Coronary artery (tissue), 2 donors: ENCODE measurements at places on chromosomes 16 and 17.

DNA sequence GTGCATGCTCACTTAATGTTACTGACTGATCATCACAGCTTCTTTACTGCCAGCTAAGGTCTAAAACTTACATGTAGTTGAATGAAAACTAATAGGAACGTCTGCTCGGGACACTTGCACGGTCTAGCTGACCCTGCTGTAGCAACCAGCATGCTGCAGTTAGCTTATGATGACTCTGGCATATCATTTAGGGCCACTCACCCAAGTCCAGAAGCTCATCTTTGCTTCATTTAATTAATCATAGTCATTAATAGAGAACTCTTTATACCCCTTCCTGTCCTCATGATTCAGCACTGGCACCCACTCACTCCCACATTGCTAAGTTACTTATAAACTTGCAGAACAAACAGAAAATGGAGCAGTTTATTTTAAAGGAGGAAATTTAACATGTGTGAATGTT is 136.3 kb downstream of the NLK start:
- no peak for DNase-seq

DNA sequence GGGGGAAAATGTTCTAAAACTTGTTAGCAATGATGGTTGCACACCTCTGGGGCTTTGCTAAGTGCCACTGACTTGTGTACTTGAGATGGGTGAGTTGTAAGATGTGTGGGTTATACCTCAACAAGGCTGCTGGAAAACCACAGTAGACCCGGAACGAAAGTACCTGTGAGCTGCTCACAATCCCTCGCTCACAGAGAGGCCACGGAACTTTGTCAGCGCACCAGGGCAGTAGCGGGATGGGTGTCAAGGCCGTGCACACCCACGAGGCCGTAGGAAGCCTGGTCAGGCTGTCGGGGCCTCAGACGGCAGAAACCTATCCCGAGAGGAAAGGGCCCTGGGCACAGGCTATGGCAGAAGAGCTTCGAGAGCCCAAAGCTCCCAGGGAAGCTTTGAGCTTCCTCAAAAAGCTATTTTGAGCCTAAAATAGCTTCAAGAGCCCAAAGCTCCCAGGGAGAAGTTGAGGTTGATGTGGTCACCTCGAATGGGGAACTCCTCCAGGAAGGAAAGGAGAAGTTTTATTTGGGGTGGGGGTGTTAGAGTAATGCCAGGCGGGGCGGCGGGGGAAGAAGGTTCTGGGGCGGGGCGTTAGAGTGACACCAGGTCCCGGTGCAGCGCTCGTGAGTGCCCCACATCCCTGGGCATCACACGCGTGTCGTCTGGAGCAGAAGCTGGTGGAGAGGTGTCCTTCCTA is 19.0 kb downstream of the CBFA2T3 start:
- no peak for DNase-seq

GRCh38 chr16:23952128-23952970 is 116.6 kb downstream of the PRKCB start:
- DNase-seq, result peak; percentile 26

DNA sequence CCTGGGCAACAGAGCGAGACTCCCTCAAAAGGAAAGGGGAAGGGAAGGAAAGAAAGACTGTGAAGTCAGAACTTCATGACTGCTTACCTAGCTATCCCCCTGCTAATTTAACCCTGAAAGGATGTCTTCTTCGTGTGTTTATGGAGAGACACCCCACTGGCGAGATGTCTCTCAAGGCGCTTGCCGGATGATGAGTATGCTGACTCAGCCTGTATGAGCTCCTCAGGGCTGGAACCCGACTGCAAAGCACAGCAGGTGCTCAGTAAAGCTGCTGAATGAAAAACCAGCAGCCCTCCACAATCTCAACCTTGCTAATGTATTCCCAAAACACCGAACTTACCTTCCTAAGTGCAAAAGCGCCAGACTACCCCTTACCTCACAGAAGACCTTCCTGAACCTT is 2.3 kb downstream of the ANKFY1 start:
- no peak for DNase-seq

DNA sequence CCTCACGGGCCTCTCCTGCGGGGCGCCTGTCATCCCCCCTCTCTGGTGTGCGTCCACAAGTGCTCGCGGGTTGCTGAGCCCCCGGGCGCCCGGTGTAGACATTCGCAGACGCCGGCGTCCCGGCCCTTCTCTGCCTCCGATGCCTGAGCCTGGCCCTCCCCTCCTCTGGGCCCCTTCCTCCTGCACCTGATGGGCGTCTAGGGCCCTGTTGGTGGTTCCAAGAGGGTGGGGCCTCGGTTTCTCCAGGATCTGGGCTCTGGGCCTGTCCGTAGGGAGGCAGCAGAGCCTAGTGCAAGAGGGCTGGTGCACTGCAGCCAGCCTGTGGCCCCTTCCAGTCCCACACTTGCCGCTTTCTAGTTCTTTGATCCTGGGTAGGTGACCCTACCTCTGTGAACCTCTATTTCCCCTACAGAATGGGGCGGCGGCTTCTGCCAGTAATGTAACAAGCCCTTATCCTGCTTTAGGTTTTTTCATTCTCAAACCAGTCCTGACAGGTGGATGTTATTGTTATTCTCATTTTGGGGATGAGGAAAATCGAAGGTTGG is 623 bp downstream of the E4F1 start:
- DNase-seq, result no peak

DNA sequence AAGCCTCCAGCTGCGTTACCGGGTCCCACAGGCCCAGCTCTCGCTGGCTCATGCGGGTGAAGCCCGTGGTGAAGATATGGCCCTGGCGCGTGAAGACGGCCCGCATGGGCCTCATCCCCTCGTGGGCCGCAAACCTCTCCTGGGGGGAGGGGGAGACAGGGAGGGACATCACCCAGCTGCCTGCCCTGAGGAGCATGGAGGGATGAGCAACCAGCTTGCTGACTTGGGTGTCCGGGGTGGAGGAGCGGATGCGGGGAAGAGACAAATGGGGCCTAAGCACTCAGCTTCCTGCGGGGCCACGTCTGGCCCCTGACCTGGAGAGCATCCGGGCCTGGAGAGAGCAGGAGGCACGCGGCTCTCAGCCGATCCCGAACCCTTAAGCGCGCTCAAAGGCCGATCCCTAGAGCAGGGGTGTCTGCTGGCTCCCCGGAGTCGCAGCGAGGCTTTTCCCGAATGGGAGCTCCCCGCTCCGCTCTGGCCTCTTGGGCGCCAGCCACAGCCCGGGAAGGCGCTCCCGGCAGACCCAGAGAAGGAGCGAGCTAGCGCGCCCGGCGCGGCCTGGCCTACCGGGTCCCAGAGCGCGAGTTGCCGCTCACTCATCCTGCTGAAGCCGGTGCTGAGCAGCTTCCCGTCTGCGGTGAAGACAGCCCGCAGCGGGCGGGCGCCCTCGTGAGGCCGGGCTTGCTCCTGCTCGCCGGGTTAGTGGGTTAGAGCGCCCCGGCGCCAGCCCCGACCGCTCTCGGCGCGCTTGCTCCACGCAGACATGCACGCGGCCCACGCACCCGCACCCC is 5.0 kb downstream of the CORO6 start:
- DNase-seq, result peak; percentile 76

DNA sequence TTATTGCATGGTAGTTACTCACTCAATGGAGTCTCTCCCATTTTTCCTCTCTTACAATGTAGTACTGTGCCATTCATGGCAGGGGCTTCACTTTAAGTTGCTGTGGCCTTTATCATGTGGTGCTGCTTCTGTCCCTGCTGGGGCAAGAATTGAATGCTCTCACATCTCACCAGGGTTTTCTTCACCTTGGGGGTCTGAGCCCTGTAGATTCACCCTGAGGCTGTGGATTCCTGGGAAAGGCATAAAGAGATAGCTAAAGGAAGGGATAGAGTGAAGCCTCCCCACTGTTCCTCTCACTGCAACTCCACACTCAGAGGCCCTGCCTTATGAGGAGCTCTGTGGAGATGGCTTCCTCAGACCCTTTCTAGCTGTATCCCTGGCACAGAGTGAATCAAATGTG is 178.5 kb upstream of the GOT2 start:
- DNase-seq, result no peak
